Epithelial cell of esophagus (primary cell): ENCODE measurements at places on chromosomes 7 and 10.

GRCh38 chr7:132386201-132386681 is 190.0 kb downstream of the PLXNA4 start:
- DNase-seq = no peak

GRCh38 chr7:156640257-156640948 is at the start of gene RNF32:
TSS of gene RNF32 (plus strand) at chr7:156640774. CDS start at chr7:156643878, 3,104 bp downstream.
- DNase-seq = peak; percentile 95

DNA sequence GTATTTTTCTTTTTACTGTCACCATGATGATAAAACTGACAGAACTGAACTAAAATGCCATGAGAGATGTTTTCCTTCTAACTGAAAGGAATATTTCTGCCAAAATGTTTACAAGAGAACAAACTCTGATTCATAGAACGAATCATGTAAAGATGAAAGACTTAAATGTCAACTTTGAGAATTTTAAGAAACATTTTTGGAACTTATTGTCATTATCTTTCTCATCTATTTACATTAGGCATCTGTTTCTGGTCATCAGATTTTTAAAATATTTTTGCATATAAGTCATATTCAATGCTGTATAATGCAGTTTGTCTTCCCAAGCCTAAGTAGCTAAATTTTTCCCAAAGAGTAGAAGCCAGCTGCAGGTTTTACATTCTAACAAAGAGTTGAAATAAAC is 358.5 kb downstream of the TFEC start:
- no peak for DNase-seq

DNA sequence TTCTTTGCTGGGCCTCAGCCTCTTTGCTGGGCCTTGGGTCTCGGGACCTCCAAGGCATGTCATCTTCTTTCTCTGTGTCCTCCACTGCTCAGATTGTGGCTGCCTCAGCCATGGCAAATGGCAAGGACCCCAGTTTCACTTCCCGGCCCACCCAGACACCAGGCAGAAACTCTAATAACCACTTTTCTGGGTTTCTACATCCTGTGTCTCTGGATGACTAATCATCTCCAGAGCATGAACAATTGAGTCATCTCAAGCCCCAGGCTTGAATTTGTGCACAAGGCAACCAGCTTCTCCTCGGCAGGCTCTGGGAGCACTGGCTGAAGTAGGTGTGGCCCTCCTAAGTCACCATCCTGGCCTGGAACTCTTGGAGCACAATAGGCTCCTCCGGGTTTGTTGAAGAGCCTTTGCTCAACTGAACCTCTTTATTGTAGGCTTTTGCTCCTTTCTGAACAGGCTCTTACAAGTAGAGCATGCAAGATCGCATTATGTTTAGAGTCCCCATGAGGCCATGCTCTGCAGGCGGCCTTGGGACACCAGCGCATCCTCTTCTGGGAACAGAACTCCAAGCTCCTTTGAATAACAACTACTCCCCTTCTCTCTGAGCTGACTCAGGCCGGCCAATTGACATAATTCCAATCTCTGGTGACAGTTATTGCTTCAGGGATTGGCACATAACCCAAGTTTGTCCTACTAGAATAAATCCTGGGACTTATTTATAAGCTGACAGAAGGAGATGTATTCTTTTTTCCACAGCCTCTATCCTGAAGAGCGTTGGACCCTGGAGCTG is 218.1 kb downstream of the WDR11 start:
- DNase-seq = peak; percentile 99

DNA sequence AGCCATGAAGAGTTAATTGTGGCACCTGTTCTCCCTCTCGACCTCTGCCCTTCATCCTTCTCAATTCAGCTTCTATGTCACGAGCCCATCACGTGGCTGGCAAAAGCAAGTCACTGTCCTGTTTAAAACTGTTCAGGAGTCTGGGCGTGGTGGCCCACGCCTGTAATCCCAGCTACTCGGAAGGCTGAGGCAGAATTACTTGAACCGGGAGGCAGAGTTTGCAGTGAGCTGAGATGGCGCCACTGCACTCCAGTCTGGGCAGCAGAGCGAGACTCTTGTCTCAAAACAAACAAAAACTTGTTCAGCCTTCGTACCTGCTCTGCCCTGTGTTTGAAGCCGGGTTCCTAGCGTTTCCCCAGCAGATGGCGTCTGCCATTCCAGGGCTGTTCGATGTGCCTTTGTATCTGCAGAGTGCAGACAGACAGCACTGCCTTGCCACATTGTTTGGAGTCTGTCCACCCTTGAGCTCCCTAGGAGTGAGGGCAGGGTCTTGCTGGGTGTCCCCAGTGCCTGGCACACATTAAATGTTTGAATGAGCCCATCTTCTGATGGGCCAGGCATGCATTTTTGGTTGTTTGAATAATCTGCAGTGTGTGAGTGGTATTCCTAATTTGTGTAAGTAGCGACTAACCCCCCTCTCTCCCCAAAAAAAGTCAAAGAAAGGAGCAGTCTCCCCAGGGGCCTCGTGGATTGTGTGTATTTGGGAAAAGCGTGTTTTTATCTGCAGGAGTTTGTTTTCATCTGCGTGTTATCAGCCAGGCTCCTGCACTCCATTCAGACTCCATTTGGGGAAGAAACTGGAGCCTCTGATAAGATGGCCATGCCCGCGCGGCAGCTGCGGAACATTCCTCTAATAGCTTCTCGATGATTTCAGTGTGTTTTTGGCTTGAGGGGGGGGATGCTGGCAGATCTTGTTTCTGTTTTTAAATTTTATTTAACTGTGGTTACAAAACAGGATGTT is 61.2 kb downstream of the DNAJB6 start:
- DNase-seq = peak; percentile 57

GRCh38 chr10:97648562-97649404 is 8.3 kb downstream of the PI4K2A start:
- peak; percentile 94 for DNase-seq

DNA sequence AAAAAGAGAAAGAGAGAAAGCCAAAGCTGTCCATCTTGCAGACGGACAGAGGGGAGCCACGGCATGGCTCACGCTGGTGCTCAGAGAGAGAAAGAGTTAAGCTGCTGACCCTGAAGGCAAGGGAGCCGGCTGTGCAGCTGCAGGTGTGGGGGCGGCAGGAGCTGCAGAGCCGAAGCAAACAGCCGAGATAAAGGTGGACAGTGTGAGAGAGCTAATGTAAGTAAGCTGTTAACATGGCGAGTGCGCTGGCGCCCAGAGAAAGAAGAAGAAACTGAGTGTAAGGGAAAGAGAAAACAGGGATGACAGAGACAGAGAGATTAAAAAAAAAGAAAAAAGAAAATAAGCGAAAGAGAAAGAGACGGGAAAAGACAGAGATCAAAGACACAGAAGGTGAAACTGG is 18.2 kb downstream of the COL17A1 start:
- DNase-seq = no peak

- DNase-seq = no peak
Observed at GRCh38 chr7:17456541-17456940, 158.1 kb downstream of the AHR start.

DNA sequence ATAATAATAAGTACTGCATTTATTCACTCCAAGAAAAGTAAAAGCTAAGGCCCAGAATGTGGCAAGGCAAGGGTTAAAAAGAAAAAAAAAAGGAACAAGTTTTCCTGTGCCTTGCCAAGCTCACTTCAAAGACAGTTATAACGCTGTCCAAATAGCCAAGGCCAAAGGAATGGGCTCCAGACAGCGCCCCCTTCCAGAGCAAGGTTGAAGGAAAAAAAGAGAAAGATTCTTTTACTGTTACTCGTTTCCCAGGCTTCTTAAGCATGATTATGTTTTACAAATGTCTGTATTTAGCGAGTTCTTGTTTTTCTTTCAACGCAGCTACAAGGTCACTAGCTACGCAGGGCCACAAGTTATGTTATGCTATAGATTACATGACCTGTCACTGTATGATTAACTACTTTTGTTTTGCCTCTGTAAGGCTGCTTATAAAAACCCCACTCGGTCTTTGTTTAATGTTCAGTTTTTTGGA is 9.1 kb upstream of the EIF4H start:
- no peak for DNase-seq

- no peak for DNase-seq
Observed at GRCh38 chr10:15758618-15759017, 38.9 kb upstream of the ITGA8 start.

- peak; percentile 23 for DNase-seq
Observed at GRCh38 chr7:107044347-107045194, at the start of gene PRKAR2B. TSS of gene PRKAR2B (plus strand) at chr7:107044705. CDS start at chr7:107044908, 203 bp downstream.

DNA sequence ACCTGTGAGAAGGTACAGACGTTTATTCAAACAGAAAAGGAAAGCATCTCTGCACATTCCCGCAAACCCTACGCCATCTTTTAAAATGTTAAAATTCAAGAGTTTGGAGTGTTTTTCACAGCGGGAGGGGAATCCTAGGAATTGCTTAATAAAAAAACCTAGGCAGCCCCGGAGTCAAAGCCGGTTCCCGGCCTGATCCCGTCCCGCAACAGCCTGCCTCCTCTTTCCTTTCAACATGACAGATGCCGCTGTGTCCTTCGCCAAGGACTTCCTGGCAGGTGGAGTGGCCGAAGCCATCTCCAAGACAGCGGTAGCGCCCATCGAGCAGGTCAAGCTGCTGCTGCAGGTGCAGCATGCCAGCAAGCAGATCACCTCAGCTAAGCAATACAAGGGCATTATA is 123.0 kb upstream of the VSTM2A start:
- no peak for DNase-seq

GRCh38 chr10:28457110-28457509 is 75.8 kb upstream of the WAC start:
- peak; percentile 6 for DNase-seq

- no peak for DNase-seq
Observed at GRCh38 chr7:122413339-122413738, 108.8 kb upstream of the FEZF1 start.

- peak; percentile 67 for DNase-seq
Observed at GRCh38 chr7:158740013-158740656, 35.5 kb upstream of the NCAPG2 start.

DNA sequence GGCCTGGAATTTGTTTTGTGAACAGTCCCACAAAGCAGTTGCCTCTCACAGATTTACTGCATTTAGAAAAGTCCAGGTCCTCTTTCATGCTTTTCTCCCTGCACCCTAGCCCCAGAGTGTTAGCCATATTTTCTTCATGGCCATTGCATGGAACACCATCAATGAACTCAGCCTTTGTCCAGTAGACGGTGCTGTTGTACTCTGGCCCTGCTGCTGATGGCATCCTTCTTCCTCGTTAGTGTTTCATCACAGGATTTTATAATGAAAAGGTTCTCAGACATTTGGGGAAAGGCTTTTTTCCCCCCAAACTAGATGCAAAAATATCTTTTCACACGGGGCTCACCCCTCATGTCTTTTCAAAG is 93.0 kb upstream of the SLC25A13 start:
- DNase-seq = peak; percentile 73

DNA sequence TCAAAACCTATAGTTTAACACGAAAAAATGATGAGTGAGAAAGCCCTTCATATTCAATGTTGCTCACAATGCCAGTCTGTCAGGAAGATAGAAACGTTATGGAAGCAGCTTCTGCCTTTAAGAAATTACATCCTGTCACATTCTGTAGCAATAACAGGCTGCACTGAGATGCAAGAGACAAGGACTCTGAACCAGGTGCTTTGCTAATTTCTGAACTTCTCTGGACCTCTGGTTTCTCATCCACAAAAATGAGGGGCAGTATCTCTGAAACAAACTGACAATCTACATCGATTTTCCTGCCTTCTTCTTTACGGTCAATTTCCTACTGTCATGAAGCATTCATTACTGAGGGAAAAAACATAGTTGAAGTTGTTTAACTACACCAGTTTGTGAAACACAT is 234.0 kb downstream of the SNX13 start:
- no peak for DNase-seq

DNA sequence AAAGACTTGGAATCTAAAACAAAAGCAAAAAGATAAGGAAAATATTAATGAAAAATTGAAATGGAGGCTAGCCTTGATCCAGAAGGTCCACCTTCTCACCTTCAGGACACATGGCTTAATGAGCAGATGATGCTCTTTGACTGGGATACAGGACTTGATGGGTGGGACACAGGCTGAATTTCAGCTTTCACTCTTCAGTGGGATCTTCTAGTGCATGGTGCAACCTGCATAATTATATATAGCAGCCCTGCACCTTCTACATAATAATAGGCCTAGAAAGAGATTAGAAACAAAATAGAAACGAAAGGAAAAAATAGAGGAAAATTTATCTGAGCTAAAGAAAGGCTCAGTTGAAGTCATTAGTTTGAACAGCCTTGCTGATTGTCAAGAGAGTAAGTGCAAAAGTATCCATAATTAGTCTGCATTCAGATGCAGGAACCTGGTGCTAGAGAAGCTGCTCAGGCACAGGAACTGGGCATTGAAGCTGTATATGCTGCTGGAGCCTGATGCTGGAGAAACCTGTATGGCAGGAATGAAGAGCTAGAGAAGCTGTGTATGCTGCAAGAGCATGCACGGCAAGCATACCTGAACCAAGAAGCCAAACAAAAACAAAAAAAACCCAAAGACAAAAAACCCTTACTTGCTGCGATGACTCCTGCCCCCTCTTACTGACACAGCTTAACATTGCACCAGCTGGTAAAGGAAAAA is 19.4 kb downstream of the MKLN1 start:
- DNase-seq = peak; percentile 84

GRCh38 chr7:112118581-112119566 is 87.3 kb downstream of the DOCK4 start:
- DNase-seq = no peak

DNA sequence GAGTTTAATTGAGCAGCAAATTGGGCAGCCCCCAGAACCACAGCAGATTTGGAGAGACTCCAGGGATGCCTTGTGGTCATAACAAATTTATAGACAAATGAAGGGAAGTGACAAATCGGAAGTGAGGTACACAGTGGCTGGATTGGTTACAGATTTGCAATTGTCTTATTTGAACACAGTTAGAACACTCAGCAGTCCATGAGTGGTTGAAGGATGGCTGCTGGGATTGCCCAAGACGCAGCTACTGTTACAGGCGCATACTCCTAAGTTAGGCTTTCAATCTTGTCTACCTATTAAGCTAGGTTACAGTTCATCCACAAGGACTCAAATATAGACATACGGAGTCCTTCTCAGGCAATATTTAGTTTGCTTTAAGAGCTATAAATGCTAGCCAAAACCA is 7.4 kb downstream of the ACADSB start:
- DNase-seq = no peak

DNA sequence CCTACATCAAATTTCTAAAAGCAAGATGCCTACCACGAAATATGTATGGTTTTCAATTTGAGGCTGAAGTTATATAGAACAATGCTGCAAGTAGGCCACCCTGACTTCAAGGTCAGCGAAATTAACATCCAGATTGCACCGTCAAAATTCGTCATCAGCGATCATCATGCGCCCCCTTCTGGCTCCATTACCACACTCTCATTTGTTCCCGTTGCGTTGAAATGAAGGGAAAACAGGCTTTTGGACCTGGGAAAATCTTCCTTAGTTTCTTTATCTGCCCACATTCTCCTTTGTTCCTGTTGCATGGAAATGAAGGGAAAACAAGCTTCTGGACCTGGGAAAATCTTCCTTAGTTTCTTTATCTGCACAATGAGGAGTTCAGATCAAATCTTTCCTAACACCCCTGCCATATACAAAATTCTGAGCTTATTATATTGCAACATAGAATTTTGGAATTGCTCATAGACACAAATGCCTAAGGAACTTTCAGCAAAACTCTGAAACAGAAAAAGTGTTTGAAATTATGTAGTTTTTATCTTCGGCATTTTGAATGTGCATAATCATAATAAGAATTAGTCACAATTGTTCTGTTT is 98.2 kb upstream of the PRKCQ start:
- DNase-seq = peak; percentile 59
